ENCODE measurements at places on chromosomes 2 and 18. TPM values are rescaled to one million over a fixed set of nuclear protein-coding genes. Genes with fewer than 3 reads are reported as not detected.

GRCh38 chr2:165161510-165161909, 42.3 kb downstream of the SCN3A start:
- DNase-seq = no peak

DNA sequence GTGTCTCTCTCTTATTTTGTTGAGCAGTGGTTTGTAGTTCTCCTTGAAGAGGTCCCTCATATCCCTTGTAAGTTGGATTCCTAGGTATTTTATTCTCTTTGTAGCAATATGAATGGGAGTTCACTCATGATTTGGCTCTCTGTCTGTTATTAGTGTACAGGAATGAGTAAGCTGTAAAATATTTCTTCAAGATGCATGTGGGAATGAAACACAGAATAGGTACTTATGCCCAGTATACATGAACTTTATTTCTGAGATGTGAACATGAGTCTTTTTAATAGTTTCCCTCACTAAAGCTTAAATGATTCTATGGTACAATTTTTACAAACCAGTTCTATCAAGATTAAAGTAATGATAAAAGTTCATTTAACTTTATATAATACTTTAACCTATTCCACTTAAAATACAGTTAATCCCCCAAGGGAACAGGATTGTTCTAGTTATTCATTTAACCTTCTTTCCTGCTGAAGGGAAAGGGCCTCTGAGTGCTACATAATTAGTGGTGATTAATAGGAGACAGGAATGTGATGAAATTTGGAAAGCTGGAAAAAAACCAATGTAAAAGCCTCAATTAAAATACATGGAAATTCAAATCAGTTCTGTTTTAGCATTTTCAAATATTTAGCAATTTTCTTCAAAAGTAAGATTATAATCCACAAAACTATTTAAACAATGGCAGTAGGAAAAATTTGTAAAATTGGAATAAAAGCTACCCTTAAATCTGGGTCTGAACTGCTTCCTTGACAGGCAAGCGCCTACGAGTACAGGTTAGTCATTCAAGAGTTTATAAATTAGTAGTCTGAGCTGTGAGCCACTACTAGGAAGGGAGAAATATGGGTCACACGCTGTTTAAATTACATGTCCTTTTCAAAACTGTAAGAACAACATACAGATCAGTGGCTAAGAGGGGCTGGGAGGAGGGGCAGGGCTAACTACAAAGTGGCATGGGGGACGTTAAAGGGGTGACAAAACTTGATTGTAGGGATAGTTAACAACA, 28.9 kb downstream of the SPIRE1 start:
- DNase-seq = no peak

The EMX1 gene
- 0.20 TPM for total RNA-seq

- DNase-seq = no peak
Measured at GRCh38 chr2:240324312-240325015, 111.0 kb upstream of the GPC1 start.

The NEU2 gene
- total RNA-seq = not detected

The SERPINB2 gene
- not detected for total RNA-seq

The TDRD15 gene
- 0.93 TPM for total RNA-seq

The GATA6 gene
- 11.7 TPM for total RNA-seq

The TMEM198 gene
- 2.1 TPM for total RNA-seq

The AKAIN1 gene
- 0.88 TPM for total RNA-seq

DNA sequence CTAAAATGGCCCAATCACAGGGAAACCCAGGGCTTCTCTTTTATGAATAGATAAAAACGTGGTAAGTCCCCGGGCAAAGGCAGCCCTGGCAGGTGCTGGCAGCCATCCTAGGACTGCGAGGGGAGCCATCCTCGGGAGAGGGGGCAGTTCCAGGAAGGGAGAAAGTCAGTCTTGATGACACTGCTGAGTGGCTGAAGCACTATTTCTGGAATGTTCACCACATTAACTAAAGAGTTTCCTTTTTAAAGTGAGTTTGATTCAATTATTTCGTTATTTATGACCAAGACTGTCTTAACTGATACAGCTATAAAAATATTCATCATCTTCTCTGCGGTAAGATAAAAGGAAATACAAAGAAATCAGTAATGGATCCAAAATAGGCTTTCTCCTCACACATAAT, 20.4 kb downstream of the TTR start:
- no peak for DNase-seq

- no peak for DNase-seq
Measured at GRCh38 chr2:155377931-155378444, 679.5 kb downstream of the KCNJ3 start.

DNA sequence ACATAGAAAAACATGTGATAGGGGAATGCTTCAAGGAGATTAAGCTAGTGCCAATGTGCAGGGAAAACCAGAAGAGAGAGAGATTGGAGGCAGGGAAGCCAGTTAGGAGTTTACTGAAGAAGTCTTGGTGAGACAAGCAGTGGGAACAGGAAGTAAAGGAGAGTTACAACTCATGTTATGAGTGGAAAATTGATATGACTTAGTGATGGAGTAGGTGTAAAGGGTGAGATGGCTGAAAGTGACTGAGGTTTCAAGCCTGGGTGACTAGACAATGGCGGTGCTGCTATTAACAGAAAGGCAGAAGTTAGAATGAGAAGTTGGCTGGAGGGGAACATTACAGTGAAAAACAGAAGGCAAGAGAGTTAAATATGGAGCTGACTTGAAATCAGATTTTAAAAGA, 16.5 kb downstream of the DOK1 start:
- no peak for DNase-seq

GRCh38 chr2:71727562-71727961, 274.2 kb downstream of the DYSF start:
- no peak for DNase-seq

DNA sequence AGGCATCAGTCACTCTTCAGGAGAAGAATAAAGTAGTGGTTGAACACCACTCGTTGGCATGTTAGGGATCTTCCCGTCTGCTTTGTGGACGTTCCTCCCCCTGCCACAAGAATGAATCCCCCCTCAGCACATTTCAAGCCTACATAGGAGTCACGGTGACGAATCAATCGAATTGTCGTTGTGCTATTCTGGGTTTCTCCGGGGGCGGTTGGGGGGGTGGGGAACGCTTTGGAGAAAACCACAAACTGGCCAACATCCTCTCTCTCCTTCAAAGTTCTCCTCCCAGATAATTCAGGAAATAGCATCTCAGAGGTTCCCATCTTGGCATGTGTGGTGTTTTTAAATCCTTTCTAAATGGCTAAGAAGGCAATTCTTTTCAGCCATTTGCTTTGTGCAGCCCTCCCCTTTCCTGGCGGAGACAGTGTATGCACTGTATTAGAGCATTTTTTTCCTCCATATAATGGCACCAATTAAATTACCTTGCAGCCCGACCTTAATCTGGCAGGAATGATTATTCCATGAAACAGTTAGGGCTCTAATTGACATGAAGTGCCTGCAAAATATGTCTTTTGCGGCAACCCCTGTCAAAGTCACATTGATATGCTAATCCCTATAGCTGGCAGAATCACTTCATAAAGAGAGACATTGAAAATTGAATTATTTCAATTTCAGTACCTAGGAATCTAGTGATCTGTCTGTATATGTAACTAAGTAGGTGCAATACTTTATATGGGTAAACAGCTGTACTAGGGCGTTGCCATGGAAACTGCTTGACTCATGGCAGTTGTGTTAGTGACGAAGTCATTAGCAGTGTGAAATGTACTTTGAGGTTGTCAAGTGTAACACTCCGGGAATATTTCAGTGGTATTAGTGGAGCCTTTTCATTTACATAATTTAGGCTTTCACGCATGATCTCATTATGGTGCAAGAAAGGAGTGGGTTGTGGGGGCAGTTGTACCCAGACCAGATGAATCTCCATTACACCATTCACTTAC, 323.4 kb upstream of the SLC14A2 start:
- DNase-seq = no peak

The DNAH6 gene
- 1.9 TPM for total RNA-seq

- DNase-seq = no peak
Measured at GRCh38 chr2:69966496-69966895, 5.1 kb upstream of the ASPRV1 start.

- DNase-seq = no peak
Measured at GRCh38 chr2:234133004-234133403, 82.5 kb downstream of the SPP2 start.

DNA sequence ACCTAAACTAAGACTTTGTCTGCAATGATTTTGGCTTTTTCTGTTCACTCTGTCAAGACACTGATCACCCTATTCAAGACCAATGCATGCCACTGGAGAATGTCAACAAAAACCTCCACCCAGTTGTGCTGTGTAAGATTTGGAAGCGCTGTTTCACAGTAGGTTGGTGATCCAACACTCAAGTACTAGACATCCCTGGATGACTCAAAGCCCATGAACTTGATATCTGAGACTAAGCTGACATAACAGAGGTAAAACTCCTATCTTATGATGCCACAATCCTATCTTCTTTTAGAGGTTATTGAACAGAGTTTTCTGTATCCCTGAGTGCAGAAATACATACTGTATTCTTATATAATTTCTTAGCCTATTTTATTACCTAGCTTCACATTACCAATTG, 251.3 kb upstream of the ETAA1 start:
- no peak for DNase-seq

- no peak for DNase-seq
Measured at GRCh38 chr2:23486684-23487075, 101.7 kb downstream of the KLHL29 start.

DNA sequence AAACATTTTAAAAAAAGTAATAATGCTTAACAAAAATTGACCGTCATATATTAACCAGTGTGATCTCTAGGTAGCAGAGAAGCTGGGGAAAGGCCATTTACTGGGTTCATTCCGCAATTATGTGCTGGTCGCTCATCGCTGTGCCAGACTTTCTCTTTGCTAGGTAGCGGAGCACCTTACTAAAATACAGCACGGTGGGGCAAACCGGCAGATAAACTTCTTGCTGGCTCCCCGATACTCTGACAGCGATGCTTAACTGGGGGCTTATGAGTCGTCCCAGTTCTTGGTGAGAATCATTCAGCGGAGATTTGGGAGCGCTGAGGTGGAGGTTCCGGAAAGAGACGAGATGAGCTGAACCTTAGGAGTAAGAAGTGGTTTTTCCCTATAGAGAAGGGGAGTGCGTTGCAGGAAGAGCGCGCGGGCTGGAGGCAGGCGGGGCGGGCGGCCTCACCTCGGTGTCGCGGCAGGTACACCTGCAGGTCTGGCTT, 605 bp downstream of the C2orf68 start:
- DNase-seq = no peak

The CPO gene
- 0.38 TPM for total RNA-seq

DNA sequence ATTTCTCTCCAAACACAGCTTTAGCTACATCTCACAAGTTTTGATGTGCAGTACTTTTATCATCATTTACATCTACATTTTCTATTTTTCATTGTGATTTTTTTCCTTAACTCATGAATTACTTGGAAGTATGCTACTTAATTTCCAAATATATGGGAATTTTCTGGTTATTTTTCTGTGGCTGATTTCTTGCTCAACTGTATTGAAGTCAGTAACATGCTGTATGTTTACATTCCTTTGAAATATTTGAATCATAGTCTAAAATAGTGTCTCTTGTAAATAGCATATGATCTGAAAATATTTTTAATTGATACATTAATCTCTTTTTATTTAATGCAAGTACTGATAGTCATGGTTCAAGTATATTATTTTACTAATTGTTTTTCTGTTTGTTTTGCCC, 26.0 kb upstream of the GALNT5 start:
- no peak for DNase-seq

GRCh38 chr2:165601928-165602521, 132.5 kb downstream of the CSRNP3 start:
- DNase-seq = no peak

DNA sequence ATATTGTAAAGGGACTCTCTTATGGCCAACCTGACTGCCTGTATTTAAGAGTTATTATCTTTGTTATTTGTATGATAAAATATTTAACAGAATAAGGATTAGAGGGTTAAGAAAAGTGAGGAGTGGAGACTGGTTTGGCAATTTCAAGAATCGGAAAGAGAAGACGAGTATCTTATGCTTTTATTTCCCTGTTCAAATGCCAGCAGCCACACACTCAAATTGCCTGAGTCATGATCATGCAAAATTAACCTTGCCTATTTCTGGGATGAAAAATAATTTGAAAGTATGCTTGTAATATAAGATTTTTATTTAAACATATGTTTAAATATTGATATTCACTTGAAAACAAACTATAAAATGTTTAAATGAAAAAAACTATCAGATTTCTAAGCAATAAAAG, 188.6 kb downstream of the CD226 start:
- no peak for DNase-seq

DNA sequence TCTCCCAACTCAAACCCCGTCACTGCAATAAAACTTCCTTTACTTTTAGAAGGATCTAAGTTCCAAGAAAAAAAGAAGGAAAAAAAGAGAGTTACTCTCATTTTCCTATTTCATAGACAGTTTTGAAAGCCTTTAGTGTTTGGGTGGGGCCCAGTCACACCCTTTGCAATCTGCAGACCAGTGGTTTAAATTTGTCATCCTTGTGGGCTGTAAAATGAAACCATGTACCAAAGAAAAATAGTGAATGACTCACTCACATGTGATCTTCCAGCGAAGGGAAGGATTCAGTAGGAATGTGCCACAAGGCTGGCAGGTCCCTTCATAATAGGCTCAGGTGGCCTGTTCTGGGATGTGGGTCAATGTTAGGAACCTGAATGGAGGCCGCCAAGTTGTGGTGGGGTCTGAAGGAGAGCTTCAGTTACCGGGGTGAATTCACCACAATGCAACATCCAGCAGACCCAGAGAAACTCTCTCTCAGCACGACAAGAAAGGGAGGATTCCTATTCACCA, 28.3 kb downstream of the ANXA4 start:
- DNase-seq = no peak

The MEP1B gene
- total RNA-seq = 1.3 TPM

- DNase-seq = no peak
Measured at GRCh38 chr2:72894514-72894913, 7.3 kb downstream of the SPR start.

DNA sequence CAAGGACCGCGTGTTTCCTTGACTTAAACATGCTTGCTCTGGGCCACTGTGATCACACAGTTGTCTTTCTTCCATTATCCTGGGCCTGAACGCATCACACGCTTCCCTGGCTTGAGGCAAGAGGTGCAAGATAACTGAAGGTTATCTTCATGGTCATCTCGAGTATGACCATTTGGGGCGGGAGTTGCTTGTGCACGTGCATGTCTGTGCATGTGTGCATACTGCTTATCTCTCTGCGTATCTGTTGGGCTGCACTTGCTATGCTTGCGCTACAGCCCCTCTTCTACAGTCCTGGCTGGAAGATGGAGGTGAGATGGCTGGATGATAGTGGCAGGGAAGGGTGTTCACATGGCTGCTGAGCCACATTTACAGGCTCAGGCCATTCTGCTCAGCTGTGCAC, 27.2 kb upstream of the EFR3B start:
- DNase-seq = no peak

The GGCX gene
- total RNA-seq = 232 TPM

The PASK gene
- total RNA-seq = 5.0 TPM

The TMEM169 gene
- total RNA-seq = 1.5 TPM

GRCh38 chr18:70232261-70232660, 26.8 kb upstream of the RTTN start:
- no peak for DNase-seq
